ENCODE measurements at places on chromosomes 16 and 17.

GRCh38 chr17:51901242-51901641 lies 257.3 kb downstream of the CA10 start:
- DNase-seq, result no peak

- DNase-seq, result no peak
Observed at GRCh38 chr17:29074488-29074887, 31.5 kb downstream of the PIPOX start.

DNA sequence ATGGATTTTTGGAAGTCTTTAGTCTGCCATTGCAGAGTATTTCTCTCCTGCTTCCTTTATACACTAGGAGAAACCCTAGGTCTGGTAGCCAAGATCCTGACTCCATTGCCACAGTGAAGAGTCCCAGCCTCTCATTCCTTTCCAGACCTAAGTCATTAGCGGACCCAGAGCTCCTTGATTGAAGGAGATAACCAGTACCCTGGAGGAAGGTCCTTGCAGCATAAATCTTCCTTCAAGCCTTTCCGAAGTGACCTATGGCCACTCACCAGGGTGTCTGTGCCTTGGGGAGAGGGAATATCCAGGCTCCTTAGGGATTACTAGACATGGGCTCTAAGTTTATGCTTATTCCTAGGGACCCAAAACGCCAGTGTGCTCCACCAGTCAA lies 35.8 kb downstream of the BCL7C start:
- no peak for DNase-seq

DNA sequence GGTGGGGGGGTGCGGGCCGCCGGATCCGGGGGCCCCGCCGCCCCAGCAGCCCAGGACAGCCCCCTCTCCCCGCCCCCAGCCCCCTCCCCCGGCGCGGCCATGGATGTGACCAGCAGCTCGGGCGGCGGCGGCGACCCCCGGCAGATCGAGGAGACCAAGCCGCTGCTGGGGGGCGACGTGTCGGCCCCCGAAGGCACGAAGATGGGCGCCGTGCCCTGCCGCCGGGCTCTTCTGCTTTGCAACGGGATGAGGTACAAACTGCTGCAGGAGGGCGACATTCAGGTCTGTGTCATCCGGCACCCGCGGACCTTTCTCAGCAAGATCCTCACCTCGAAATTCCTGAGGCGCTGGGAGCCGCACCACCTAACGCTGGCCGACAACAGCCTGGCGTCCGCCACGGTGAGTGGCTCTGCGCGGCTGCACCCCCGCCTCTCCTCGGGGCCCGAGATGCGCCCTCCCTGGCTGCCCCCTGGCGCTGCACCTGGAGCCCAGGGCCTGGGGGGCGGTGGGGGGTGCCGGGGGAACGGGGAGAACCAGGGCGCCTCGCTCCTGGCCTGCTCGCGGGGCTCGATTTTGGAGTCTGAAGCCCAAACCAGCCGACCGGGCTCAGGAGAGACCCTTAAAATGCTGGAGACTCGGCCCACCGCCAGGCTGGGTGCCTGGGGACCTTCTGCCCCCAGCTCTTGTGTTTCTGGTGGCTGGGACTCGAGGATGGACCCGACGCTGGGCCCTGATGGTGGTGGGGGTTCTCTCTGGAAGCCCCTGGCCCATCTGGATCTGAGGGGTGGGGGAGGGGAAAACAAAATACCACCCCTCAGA lies 744 bp downstream of the CMIP start:
- DNase-seq, result peak; percentile 78

DNA sequence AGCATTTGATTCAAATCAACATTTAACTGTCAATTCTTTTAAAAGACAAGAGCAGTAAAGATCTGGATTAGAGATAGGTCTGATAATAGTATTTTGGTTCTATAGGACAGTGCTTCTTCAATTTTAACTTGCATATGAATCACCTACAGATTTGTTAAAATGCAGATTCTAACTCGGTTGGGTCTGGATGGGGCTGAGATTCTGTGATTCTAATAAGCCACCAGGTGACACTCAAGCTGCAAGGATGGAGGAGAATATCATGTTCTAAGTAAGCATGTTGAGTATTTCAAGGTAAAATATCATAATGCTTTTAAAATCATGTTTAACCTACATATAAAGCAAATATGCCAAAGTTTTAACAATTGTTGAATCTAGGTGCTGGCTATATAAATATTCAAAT lies 15.8 kb downstream of the TSPOAP1 start:
- no peak for DNase-seq

GRCh38 chr17:17789828-17790636 lies 46.8 kb downstream of the SREBF1 start:
- no peak for DNase-seq

DNA sequence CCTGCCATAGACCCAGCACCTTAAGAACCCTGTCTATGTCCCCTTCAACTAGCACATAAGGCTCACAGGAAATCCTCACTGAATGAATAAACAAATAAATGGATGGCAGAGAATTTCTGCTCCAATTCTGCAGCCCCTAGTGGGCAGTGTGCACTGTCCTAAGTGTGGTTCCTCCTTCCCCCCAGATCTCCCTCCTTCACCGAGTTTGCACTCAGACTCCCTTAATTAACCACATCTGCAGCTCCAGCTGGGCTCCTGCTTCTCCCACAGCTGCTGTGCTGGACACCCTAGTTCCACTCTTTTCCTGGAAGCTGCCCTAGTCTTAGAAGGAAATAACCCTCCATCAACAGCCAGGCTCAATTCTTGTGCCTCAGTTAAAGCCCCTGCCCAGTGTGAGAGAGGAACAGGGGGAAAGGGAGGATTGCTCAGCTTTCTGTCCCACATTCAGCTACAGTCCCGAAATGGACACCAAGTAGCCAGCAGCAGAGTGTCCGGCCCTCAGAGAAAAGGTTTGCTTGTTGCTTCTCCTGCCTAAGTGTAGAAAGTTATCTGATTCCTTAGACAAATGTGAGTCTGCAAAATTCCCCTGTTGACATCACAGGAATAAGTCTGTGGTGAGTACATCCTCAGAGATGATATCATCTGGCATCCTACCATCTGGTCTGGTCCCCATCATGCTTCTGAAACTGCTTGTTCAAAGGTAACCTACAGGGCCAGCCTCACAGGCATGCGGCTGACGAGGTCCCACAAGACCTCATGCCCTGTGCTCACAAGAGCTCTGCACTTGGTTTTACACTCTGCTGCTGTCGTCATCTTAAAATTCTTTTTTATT lies 12.3 kb downstream of the LRRC3C start:
- peak; percentile 26 for DNase-seq

GRCh38 chr17:50542795-50543774 lies 3.9 kb upstream of the SPATA20 start:
- DNase-seq, result no peak

- DNase-seq, result no peak
Observed at GRCh38 chr17:1270210-1271029, at the start of gene BHLHA9. TSS of gene BHLHA9 (plus strand) at chr17:1270444. CDS start at chr17:1270564, 120 bp downstream.

DNA sequence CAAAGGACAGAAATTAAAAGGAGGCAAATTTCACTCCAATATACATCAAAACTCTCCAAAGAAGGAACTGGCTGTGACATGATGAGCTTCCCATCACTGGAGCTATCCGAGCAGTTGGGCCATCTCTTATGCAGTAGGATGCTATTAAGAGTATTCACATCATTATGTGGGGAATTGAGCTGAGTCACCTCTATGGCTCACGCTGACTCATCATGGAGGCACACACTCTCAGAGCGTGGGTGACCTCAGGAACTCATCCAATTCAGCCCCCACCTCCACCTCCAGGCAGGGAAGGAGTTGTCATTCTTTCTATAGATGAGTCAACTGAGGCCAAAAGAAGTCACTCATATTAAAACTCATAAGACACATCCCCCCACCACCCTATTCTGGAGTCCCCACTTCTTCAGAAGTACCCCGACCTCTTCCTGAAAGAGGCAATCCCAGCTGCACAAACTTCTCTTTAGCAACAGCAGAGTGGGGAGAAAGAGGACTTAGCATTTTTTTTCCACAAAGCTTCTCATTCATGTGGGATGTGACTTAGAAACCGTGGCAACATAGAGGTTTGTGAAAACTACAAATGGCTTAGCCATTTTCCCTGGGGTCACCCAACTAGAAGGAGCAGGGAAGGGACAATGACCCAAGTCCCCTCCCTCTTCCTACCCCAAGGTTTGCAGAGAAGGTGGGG lies 32.5 kb downstream of the ABCC12 start:
- DNase-seq, result no peak

- DNase-seq, result no peak
Observed at GRCh38 chr16:10684511-10685151, 10.1 kb downstream of the TEKT5 start.

GRCh38 chr17:12089809-12090384 lies 69.2 kb downstream of the MAP2K4 start:
- DNase-seq, result no peak

DNA sequence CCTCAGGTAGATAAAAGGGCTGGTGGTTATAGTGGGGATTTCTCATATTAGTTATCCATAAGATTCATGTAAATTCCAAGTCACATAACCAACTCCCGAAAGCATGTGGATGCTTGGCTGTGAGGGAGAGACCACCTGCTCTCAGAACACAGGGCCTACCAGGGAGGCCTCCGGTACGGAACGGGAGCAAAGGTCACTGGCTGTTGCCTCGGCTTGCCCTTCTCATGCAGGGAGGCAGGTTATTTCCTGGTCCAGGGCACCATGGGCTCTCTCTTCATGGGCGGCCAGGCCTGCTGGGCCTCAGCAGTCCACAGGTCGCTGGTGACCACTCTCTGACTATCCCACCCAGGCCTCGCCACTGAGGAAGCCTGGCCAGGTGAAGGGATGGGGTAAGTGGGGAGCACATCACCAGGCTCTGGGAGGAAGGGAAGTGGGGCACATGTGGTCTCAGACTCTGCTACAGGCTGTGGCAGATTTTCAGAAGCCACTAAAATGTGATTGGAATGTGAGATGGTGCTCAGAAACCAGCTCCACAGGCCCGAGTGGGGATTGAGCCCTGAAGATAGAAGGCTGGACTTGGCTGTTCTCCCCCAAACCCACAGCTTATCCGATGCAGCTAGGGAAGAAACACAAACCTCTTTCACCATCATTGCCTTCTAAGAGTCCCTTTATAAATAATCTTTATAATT lies 45.4 kb downstream of the HNF1B start:
- no peak for DNase-seq

DNA sequence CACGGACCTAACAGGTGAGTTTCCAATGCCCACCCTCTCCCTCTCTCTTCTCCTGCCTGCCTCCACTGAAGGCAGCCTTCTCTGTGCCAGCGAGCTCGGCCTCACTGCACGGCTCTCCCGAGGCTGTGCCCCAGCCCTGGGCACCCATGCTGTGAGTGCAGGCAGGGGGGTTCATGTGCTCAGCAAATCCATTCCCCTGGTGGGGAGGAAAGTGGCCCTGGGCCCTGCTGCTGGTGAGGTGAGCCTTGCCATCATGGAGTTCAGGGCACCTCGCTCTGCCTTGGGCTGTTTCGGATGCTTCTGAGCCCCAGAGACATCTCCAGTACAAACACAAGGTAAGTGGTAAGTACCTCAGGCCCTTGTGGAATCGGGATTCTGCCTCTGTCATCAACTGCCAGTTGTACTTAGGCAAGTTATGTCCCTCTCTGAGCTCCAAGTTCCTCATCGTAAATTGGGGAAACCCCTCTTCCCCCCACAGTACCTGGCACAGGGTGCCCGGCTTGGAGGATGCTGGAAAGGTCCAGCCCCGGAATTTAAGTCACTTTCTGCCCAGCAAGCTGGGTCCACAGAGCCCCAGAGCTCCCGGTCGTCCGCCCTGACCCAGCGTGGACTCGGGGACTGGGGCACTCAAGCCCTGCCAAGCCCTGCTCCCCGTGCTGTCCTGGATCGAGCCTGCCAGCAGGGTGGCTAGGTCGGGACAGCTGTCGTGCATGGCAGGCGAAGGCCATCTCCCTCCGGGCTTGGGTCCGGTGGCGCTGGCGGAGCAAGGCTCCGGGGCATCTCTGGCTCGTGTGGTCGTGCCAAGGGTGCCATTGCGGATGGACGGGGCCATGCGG lies 684 bp upstream of the NUDT16L1 start:
- no peak for DNase-seq

- DNase-seq, result no peak
Observed at GRCh38 chr16:61946019-61946418, 90.2 kb downstream of the CDH8 start.

GRCh38 chr16:83973077-83973476 lies 5.0 kb downstream of the NECAB2 start:
- no peak for DNase-seq

GRCh38 chr17:69414408-69415274 lies at the start of gene MAP2K6:
TSS of gene MAP2K6 (plus strand) at chr17:69414697. CDS start at chr17:69414985, 288 bp downstream.
- peak; percentile 81 for DNase-seq

DNA sequence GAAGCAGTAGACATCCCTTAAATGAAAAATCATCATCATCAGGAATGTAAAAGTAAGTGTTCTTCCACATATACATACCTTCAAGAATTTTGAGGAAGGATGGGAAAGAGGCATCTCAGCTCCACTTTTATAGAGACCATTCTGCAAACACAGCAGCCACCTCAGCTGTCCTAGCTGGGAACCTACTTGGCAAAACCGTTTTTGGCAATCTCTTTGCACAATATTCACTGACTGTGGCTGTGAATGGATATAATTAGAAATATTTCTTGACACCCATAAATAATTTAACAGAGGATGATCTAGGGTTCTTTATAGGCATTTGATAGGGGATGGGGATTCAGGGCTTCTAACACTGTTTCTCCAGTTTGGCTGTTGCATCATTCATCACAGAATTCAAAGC lies at the start of gene MYH4:
MYH4 (minus strand) TSS at position 101 of the 400 bp plus-strand sequence. CDS start 2,814 bp downstream, outside the sequence.
- no peak for DNase-seq

GRCh38 chr17:39927929-39928857 lies 661 bp downstream of the LRRC3C start:
- DNase-seq, result peak; percentile 66

DNA sequence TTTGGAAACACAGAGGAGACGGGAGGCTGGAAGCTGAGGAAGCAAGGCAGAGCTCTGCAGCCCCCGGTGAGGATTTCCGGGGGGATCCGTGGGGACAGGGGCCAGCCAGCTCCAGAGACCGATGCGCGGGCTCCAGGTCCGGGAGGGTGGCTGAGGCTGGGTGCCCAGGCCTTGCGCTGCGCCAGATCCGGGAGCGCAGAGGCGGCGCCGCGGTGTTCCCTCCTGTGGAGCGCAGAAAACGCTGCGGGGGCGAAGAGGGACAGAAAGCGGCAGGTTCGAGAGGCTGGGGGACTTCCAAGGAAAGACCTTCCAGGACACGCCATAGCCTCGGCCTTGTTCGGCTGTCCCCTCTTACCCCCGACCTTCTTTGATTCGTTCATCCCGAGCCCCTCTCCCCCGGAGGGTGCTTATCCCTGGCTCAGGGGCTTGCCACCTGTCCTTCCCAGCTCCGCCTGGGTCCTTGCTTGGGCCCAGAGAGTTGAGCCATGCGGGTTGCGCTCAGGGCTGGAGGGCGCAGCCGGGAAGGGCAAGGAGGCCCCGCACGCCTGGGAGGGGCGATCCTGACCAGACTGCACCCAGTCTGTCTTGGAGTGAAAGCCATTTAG lies 697 bp upstream of the SHISA9 start:
- no peak for DNase-seq

GRCh38 chr17:57482657-57483056 lies 226.3 kb downstream of the MSI2 start:
- DNase-seq, result no peak

GRCh38 chr17:65902831-65903522 lies 289.0 kb downstream of the CEP112 start:
- DNase-seq, result no peak

GRCh38 chr16:9417898-9418297 lies 326.5 kb downstream of the HAPSTR1 start:
- DNase-seq, result no peak

Measured in stimulated activated effector memory CD8-positive, alpha-beta T cell treated with anti-CD3 and anti-CD28 coated beads, Interleukin-12 subunit alpha, Interleukin-12 subunit beta, amount 100 ng/mL, for 72 hours (primary cell).